Stimulated activated CD8-positive, alpha-beta memory T cell treated with anti-CD3 and anti-CD28 coated beads, Interleukin-7, amount 100 ng/mL, for 1 hour (primary cell): ENCODE measurements at places on chromosomes 11 and 22.

GRCh38 chr11:71499546-71499945, 27.5 kb upstream of the KRTAP5-7 start:
- no peak for DNase-seq

GRCh38 chr11:58567889-58568512, 7.7 kb downstream of the LPXN start:
- peak; percentile 58 for DNase-seq

GRCh38 chr11:60844045-60844869, 2.3 kb downstream of the CCDC86 start:
- no peak for DNase-seq

GRCh38 chr11:134585666-134586610, 173.9 kb upstream of the B3GAT1 start:
- no peak for DNase-seq

GRCh38 chr22:24379536-24379935, 47.9 kb upstream of the ADORA2A start:
- DNase-seq: no peak

- no peak for DNase-seq
These were observed 87.0 kb downstream of the ATXN10 start for GRCh38 chr22:45758603-45759002.

- peak; percentile 14 for DNase-seq
These were observed 22.2 kb downstream of the CASP5 start for GRCh38 chr11:105000797-105001196.
